Naive thymus-derived CD4-positive, alpha-beta T cell (primary cell): ENCODE measurements at places on chromosomes 16 and 17. TPM values are rescaled to one million over a fixed set of nuclear protein-coding genes. Genes with fewer than 3 reads are reported as not detected.

GRCh38 chr17:27293359-27293897 is 486 bp upstream of the WSB1 start:
- peak overlapping the region; percentile 96 for H3K27ac ChIP-seq
- H3K4me3 ChIP-seq = peak overlapping the region; percentile 99
- no peaks in the 10 kb centered on the region for H3K36me3 ChIP-seq
- peaks cover 17% of the 10 kb centered on the region for H3K4me1 ChIP-seq
- DNase-seq = peak; percentile 5

DNA sequence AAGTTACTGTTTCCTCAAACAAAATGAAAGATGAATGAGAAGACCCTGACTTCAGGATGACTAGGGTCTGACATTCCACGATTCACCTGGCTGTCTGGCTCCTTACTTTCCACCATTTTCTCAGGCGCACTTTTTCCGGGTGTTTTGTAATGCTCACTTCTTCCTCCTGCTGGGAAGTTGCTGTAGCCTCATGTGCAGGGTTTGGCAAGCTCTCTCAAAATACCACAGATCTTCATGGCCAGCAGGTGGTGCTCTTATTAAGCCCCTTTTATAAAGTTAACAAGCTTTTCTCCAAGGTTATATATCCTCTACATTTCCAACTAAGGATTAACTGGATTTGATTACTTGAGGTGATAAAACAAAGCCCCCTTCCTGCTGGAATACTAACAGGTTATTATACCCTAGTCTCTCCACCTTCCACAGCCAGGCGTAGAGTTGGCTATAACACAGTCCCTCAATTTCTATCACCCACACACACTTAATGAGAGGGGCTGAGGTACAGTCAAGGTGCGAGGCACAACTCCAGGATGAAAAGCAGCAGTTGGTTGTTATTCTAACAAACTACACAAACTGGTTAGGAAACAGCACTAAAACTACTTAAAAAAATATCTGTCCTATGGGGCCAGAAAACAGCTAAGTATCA is 45.4 kb downstream of the STH start:
- H3K27ac ChIP-seq = no peak overlapping the region
- no peaks in the 10 kb centered on the region for H3K4me1 ChIP-seq
- H3K4me3 ChIP-seq = no peak overlapping the region
- peak; percentile 41 for DNase-seq

The OTOP2 gene
- total RNA-seq = not detected in 2 replicates

The PLK1 gene
- 3.6 TPM for total RNA-seq

The MPV17L gene
- 0.12 TPM for total RNA-seq

The SEC14L5 gene
- total RNA-seq = 0.03 TPM in 1 of 2 replicates, not detected in the other
